Suppressor macrophage (primary cell): ENCODE measurements at places on chromosomes 7 and 10.

DNA sequence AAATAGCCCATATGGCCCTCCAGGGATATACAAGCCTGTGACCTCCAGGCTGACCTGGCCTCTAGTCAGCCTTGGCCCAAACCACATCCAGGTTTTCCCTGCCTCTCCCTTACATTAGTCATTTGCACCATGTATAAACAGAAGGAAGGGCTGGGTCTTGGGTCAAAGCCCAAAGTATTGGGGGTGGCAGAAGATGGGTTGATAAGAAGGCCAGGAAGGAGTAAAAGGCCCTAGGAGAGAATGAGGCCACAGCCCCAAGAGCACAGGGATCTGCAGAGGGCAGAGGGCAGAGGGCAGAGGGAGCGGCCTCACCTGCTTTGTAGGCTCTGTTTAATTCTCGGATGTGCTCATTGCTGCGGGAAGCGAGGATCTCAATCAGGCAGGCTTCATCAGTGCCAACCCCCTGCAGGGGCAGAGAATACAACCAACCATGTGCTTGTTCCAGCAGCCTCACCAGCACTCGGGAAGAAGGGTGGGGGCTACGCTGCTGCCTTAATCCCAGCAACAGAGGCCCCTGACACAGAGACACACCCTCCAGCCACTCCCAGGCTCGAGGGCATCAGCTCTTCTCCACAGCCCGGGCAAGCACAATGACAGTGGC is 31.3 kb downstream of the PLAC9 start:
- DNase-seq, result no peak

DNA sequence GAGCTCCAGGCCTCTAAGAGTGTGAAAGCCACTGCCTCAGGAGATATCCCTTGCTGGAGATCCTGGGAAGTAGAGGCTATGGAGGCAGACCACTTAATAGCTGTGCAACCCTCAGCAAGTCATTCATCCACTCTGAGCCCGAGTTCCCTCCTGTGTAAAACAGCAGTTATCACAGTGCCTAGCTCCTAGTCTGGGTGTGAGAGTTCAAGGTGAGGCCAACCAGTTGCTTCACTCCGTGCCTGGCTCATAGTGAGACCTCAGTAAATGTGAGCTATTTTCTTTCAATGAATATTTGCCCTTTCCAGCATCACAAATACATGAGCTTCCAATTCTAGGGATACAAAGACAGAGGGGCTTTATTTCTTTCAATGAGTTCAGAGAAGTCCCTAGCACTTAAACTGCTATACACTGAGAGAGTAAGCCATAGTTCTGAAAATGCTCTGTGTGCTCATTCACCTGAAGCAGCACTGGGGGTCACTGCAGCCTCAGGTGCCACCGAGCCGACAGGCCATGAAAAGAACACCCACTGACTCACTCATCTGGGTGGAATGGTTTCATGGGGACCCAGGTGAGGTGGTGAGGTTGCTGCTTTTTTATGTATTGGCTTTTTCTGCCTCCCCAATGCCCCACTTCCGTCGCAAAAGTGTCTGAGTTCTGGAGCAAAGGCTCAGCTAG is 259.8 kb downstream of the KCNMA1 start:
- no peak for DNase-seq

- peak; percentile 52 for DNase-seq
Measured at GRCh38 chr10:110498982-110499795, 1.5 kb downstream of the DUSP5 start.

GRCh38 chr7:14978687-14979086 is 76.1 kb upstream of the DGKB start:
- DNase-seq, result no peak

GRCh38 chr7:27241189-27242056 is 1.2 kb upstream of the EVX1 start:
- no peak for DNase-seq

- no peak for DNase-seq
Measured at GRCh38 chr7:55191926-55192692, 173.0 kb upstream of the LANCL2 start.

- DNase-seq, result no peak
Measured at GRCh38 chr10:15426115-15426514, 55.0 kb upstream of the FAM171A1 start.

GRCh38 chr7:18390535-18390907 is 105.0 kb upstream of the HDAC9 start:
- DNase-seq, result no peak

DNA sequence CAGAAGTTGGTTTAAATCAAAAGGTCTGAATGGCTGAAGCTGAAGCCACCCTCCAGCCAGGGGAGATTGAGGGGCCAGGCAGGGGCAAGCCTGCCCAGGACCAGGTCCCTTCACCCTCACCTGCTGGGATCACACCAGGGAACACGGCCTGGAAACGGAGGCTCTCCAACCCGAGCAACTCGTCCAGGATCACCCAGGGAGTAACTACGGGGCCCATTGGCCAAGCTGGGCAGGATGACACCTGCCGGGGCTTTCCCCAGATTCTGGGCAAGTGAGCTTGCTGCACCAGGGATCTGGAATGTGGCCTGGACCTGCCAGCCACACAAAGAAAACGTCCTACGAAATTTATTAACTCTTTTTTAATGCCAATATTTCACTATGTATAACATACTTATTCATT is 30.4 kb upstream of the PPP2R2D start:
- no peak for DNase-seq

DNA sequence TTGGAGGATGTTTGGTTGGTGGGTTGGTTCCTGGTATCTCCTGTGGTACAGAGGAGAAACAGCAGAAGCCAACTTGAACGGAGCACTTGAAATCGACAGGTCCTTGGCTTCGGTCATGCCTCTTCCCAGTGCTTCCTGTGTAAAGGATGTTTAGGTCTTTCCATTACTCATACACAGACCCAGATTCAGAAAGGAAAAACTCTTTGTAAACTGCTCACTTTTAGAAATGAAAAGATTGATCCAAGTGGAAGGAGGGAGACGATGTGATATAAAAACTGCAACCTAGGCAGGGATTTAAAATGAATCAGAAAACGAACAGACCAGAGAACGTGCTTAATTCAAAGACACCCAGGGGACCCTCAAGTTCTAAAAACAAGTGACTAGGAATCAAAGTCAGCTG is 338.4 kb downstream of the GALNT17 start:
- DNase-seq, result no peak

DNA sequence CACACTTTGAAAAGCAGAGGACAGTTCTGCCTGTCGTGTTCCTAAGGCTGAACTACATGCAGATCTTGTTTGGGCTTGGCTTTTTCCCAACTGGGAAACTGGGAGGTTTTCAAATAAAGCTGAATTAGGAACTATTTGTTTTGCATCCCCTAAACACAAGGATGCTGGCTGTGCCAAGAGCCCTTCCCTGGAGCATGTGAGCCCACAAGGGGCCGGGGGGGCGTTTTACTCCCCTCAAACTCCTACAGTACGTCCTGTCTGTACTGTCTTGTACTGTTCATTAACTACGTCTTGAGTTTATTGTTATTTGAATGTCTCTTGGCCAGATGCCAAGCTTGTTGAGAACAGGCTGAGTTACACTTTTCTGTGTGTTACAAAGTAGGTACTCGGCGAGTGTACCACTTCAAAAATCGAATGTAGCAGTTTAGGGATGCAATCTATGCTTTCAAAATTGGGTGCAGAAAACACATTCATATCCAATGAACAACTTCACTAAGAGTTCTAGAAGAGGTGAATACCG is 94.9 kb downstream of the GFRA1 start:
- no peak for DNase-seq

DNA sequence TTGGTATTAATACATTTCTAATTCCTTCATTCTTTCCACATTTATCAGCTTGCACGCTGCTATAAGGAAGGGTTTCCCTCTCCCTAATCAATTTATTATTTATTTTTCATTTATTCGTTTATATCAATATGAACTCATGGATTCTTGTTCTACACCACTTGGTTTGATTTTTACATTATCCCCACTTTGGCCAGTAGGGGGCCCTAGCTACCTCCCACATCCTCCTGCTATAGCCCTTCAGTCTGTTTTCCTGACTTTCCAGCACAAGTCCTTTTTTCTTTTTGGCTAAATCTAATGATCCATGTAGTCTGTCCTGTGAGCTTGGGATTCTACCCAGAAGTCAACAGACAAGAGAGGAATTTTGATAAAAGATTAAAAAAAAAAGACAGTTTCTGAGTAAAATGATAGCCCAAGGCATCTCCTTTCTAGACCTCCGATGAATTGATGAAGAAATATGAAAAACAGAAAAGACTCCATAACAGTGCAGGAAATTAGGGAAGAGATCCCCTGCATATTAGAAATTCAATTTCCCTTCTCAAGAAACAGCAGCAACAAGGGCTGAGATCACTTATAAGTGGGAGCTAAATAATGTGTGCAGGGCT is 47.7 kb downstream of the LYZL2 start:
- peak; percentile 53 for DNase-seq

GRCh38 chr10:36475746-36476145 is 649.7 kb upstream of the ANKRD30A start:
- DNase-seq, result no peak

- DNase-seq, result no peak
Measured at GRCh38 chr7:75599244-75599781, 107.2 kb downstream of the SPDYE5 start.

DNA sequence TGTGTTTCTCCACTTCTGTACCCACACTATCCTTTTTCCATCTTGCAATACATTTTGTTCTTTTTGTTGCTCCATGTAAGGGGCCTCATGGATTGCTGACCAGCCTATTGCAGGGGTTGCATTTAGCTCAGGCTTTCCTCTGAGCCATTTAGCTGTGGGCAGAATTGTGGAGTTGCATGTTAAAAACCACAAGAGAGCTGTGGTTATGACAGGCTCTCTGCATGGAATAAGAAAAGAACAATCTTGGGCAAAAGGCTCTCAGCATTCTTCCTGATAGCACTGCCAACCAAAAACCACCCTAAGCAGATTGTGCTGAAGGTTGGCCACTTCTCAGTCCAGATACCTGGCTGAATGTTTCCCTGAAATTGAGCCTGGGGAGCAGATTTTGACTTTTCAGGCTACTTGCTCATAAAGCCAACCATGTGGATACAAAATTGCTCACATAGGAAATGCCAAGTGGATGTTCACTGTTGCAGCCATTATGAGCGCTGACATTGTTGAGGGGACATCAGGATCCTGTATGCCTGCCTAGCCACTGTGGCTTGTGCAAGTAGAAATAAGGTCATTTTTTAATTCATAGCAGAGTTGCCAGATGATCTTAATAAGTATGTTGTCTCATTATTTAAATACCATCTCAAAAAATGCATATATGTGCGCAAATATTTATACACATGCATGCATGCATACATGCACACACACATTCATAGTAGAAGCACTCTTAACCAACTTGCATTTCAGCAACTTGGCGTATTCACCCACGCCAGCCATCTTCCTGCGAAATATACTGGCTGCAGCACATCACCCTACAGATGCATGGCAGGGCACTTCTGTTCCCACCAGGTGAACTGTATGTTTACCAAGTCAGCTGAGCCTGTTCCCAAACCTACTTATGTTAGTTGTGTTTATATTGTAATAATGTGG is 695.4 kb downstream of the LRMDA start:
- DNase-seq, result peak; percentile 65

DNA sequence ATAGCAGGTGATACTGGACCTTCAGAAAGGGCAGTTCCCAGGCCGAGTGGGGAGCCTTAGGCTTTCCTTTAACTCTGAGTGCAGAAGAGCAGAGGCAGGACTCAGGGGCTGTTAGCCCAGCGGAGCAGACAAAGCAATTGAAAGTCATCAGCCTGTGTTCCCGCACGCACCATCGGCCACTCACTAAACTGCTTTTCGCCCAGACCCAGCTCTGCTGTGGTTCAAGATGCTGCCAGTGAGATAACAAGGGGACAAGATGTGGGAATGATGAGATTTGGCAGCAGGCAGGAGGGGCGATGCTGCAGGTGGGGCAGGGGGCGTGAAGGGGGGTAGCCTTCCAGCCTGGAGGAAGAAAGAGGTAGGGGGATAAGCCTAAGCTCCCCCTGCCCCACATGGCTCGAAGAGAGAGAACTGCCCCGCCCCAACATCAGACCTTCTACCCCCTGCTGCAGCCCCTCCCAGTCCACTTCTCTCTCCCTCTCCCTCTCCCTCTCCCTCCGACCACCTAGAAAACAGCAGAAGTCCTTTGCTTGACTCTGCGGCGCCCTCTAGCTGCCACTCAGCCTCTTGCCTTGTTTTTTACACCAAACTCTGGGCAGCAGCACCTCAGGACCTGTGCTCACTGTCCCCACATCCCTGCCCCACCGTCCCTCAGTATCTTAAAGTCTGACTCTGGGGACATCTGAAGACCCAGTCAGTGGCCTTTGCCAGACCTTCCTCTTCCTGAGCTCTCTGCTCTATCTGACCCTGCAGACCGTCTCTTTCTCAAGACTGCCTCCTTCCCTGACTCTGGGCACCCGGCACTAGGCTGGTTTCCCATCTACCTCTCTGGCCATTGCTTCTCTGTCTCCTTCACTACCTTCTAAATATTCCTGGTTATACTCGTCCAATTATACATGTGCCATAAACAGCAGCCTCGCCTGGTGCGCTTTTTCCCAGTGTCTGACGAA is 110.5 kb downstream of the C10orf105 start:
- DNase-seq, result peak; percentile 89

DNA sequence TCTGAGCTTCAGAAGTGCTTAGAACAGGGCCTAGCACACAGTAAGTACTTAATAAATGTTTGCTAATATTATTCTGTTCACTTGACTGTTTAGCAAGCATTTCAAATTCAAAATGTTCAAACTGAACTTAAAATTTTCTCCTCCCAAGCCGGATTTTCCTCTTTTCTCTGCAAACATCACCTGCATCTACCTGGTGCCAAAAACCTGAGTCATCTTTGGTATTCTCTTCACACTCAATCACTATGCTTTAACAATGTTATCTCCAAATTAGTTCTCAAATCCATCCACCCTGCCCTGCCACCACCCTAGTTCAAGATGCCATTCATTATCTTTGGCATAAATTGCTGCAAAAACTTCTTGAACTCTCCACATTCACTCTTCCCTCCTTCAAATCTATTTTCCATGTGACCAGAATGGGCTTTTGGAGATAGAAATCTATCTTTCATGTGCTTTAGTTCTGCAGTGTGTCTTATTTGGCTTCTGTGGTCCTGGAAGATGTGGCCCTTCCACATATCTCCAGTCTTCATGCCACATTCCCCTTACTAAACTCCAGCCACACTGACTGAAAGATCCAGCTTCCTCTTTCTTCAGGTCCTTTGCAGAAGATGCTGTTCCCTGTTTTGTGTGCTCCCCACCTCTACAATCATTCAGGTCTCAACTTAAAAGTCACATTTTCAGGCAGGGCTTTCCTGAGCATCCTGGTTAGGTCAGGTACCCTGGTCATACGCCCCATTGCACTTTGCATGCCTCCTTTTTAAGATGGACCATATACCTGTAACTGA is 2.0 kb downstream of the GGCT start:
- peak; percentile 22 for DNase-seq

DNA sequence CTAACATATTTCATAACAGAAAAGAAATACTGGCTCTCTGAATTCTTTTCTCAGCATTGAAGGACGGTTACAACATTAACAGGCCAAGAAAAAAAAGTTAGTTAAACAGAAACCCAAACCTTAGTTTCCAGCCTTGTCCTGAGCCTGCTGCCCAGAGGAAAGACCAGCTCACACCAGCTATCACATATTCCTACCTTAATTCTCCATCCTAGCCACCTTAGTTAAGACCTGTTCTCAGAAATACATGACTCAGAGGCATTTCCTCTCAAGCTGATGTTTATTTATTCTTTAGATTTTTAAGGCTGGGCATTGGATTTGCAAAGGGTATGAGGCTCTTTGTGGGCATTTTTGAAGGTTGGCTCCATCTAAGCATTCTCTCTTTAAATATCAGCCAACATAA is 34.3 kb upstream of the ADAM12 start:
- DNase-seq, result no peak

GRCh38 chr10:59907537-59907917 is 1.2 kb upstream of the CCDC6 start:
- DNase-seq, result no peak
